Activated T-cell treated with anti-CD3 and anti-CD28 coated beads, Interleukin-2, amount 50 U/mL, for 72 hours (primary cell): ENCODE measurements at places on chromosomes 3 and 15. TPM values are rescaled to one million over a fixed set of nuclear protein-coding genes. Genes with fewer than 3 reads are reported as not detected.

The GOLGA6L7 gene
- not detected for total RNA-seq

The TRNT1 gene
- total RNA-seq = 41.5 TPM

The SRGAP3 gene
- 2.8 TPM for total RNA-seq

The LTF gene
- not detected for total RNA-seq

The UBE3A gene
- 107 TPM for total RNA-seq

The TM4SF18 gene
- total RNA-seq = not detected

The AADACL2 gene
- total RNA-seq = not detected

The AADAC gene
- not detected for total RNA-seq

The SNTN gene
- not detected for total RNA-seq

The LRRC2 gene
- total RNA-seq = 0.19 TPM

The RASGRF1 gene
- total RNA-seq = not detected

The INSYN1 gene
- total RNA-seq = not detected

The FAM43A gene
- 5.4 TPM for total RNA-seq

The PARP14 gene
- total RNA-seq = 56.5 TPM

The C2CD4B gene
- total RNA-seq = 0.90 TPM

The ITIH1 gene
- total RNA-seq = not detected

The PATL2 gene
- total RNA-seq = 50.8 TPM

The MAP1A gene
- total RNA-seq = 0.82 TPM

The TAMM41 gene
- 31.2 TPM for total RNA-seq

The CCR9 gene
- total RNA-seq = 0.14 TPM

The RARRES1 gene
- 0.41 TPM for total RNA-seq

The GOLGA8T gene
- total RNA-seq = not detected

The CP gene
- total RNA-seq = not detected

The A4GNT gene
- not detected for total RNA-seq

The KLHL6 gene
- total RNA-seq = 88.8 TPM

The DVL3 gene
- total RNA-seq = 45.9 TPM

The SCAANT1 gene
- not detected for total RNA-seq

The UMPS gene
- total RNA-seq = 36.8 TPM

The ZNF148 gene
- 42.0 TPM for total RNA-seq

The ECE2 gene
- total RNA-seq = not detected

The IRAK2 gene
- 9.4 TPM for total RNA-seq

The RAB8B gene
- 157 TPM for total RNA-seq

The PLA2G4F gene
- not detected for total RNA-seq
